ENCODE measurements at places on chromosomes 4 and X. TPM values are rescaled to one million over a fixed set of nuclear protein-coding genes. Genes with fewer than 3 reads are reported as not detected.
A peak's percentile ranks its signal among the peaks of the same experiment; 100 is the strongest.

The N4BP2 gene
- 67.1 TPM for total RNA-seq

The AKAP14 gene
- total RNA-seq = 1.4 TPM

The TSPAN6 gene
- 32.1 TPM for total RNA-seq

The IL9R gene
- total RNA-seq = 0.16 TPM

The SLC25A14 gene
- total RNA-seq = 20.0 TPM

- peak; percentile 85 for DNase-seq
Measured at GRCh38 chr4:7630568-7631287, 196.0 kb upstream of the PSAPL1 start.

DNA sequence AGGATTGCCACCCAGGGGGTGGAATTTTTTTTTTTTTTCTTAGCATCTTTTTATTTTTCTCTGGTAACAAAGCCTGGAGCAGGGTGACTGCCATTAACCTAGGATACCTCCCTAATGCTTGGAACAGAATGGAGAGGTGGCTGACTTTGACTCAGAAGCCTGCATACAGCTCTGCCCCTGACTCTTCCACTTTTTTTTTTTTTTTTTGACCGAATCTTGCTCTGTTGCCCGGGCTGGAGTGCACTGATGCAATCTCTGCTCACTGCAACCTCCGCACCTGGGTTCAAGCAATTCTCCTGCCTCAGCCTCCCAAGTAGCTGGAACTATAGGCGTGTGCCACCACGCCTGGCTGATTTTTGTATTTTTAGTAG is 341 bp upstream of the SLC2A9 start:
- DNase-seq = no peak

GRCh38 chrX:23902419-23902818 is 5.3 kb downstream of the APOO start:
- no peak for DNase-seq

DNA sequence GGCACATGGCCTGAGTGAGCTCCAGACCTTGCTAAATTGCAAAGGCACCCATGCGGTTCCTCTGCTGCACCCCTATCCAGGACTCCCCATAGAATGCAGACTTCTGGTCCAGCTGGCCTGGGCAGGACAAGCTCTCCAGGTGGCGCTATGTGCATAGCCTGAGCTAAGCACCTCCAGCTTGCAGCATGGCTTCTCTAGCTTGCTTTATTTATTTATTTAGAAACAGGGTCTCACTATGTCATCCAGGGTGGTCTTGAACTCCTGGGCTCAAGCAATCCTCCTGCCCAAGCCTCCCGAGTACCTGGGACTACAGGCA is 5.5 kb upstream of the WFS1 start:
- DNase-seq = no peak

GRCh38 chrX:9816084-9816700 is 30.0 kb downstream of the SHROOM2 start:
- DNase-seq = no peak

DNA sequence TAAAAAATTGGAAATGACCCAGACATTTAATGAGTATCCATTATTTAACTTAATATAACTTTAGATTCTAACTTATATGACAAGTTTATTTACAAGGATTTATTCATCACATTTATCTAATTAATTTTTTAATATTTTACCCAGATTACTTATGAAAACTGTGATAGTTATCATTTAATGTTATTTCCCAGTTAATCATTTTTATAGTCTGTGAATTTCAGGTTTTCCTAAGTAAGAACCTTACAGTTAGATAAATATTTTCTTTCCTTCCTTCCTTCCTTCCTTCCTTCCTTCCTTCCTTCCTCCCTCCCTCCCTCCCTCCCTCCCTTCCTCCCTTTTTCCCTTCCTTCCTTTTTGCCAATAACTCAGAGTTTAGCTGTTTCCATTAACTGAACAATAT is 14.8 kb upstream of the FHDC1 start:
- no peak for DNase-seq

- no peak for DNase-seq
Measured at GRCh38 chr4:105461621-105462382, 12.1 kb downstream of the PPA2 start.

Measured in occipital lobe (tissue), 3 donors.